ENCODE measurements at places on chromosomes 13 and 19.

DNA sequence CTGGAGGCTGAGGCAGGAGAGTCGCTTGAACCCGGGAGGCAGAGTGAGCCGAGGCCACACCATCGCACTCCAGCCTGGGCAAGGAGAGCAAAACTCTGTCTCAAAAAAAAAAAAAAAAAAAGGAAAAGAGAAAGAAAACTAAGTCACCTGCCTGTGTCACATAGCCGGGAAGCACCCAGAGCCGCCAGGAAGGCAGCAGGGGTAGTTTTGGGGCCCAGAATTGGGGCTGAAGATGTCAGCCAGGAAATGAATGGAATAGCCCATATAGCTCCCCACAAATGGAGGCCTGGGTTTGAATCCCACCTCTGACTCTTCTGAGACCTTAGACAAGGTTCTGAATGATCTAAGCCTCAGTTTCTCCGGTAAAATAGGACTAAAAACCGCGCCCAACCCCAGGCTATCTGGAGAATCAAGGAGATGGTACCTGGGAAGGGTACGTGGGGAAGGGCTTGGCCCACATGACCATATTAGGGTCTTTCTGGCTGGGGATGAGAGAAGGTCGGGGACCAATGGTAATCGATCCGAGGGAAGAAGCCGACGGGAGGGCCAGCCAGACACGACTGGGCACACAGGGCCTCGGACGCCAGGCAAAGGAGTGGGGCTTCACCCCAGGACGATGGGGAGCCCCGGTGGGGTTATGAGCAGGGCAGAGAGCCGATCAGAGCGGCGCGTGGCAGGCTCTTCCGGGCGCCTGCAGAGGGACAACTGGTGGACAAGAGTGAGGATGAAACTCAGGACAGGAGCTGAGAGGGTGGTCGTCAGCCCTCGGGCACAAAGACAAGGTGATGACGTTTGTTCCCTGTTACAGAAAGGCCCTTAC lies 14.4 kb downstream of the CCDC124 start:
- DNase-seq = no peak

- no peak for DNase-seq
These were observed 25.7 kb downstream of the FBN3 start for GRCh38 chr19:8123683-8124082.

GRCh38 chr19:13408889-13409518 lies 97.3 kb downstream of the CACNA1A start:
- DNase-seq = no peak

GRCh38 chr19:16496613-16496983 lies 404 bp downstream of the C19orf44 start:
- no peak for DNase-seq

GRCh38 chr13:27919659-27919933 lies 204 bp upstream of the PDX1 start:
- DNase-seq = no peak

- DNase-seq = no peak
These were observed 9.1 kb upstream of the MCF2L start for GRCh38 chr13:112959701-112960542.

- no peak for DNase-seq
These were observed 38.9 kb downstream of the TSC22D1 start for GRCh38 chr13:44537248-44537647.

GRCh38 chr13:37107456-37107855 lies 2.0 kb upstream of the CSNK1A1L start:
- no peak for DNase-seq

DNA sequence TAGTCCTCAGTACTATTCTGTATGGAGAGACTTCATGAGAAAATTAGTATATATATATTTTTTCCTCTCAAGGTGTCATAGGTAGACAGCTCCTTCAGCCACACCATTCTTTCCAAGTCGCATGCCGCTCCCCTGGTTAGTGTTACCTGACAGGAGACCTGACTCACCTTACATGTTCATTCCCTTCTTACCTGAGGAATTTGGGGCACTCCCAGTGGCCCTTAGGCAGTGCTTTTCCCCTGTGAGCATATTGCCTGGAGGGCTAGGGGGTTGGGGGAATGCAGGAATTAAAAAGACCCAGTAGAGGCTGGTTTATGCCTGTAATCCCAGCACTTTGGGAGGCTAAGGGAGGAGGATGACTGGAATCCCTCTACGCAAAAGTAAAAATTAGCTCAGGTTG lies 9.0 kb upstream of the ACTN4 start:
- no peak for DNase-seq

DNA sequence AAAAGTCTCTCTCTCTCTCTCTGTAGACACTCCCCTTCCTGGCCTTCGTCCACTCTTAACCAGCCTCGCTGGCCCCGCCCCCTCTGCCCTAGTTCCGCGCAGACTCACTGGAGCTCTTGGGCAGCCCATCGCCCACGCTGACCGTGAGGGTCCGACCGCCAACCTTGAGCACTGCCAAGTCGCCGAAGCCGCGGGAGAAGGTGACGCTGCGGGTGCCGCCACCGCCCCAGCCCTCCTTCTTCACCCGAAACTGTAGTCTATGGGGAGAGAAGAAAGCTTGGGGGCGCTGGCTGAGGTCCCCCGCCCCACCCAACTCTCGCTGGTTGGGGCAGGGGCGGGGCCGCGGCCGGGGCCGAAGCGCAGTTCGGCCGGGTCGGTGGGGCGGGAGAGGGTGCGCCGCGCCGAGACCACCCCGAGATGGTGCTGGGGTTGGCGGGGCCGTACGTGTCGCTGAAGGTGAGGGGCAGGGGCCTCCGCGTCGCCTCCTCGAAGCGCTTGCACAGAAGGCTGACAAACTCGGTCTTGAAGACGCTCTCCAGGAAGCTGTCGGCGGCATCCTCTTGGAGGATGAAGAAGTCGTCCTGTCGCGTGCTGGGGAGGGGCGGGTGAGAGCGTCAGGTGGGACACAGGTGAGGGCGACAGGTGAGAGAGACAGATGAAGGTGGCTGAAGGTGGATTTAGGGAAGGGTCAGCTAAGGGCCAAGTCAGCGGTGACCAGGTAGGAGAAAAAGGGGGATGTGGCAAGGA lies 12.6 kb upstream of the ZNF414 start:
- DNase-seq = peak; percentile 78

DNA sequence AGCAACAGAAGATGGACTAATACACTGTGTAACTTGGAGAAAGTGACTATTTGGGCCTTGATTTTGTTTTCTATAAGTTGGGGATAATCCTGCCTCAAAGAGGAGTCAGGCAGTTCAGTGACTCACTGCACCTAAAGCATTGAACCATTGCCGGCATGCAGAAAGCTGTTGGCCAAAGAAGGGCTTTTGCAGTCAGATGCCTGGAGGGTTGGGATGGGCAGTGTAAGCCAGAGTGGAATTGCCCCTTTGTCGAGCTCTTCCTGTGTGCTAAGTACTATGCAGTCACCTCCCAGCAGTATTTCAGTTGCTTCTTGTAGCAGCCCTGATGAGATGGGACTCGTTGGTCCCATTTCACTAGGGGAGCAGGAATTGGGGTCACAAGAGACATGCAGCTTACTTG lies 11.1 kb downstream of the ZNF473 start:
- no peak for DNase-seq

DNA sequence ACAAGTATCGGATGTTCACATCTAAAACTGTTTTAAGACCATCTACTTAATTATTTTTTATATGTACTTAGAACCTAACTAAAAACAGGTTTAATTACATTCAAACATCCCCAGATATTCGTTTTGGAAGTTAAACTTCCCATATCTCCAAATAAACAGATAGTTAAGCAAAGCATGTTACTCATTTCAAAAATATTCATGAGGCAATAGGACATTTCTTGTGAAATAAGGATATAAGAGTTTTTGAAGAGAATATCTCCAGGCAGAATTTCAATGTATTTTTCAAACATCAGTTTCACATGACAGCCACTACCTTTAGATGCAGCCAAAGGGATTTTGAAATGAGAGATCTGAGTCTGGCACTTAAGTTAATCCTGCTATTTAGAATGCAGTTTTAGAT lies 697.5 kb downstream of the SLITRK1 start:
- peak; percentile 21 for DNase-seq

GRCh38 chr13:19382111-19382510 lies 179.2 kb downstream of the TPTE2 start:
- DNase-seq = no peak

- no peak for DNase-seq
These were observed 723.7 kb upstream of the SLITRK1 start for GRCh38 chr13:84605927-84606326.

- no peak for DNase-seq
These were observed 2.2 kb downstream of the SBSN start for GRCh38 chr19:35525873-35526272.

DNA sequence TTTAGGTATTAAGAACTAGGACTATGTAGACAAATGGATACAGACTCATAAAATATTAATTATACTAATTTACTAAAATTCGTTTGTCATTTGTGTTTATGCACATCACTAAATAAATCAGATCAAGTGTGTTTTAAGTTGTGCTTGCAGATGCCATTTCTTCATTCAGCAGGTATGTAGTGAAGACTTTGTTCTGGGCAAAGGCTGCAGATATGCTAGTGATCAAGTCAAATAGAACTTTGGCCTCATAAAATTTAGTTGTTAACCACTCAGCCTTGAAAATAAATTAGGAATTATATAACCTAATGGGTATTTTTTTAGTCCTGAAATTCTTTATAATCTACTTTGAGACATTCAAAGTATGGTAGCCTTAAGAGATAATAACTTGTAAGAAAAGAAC lies 80.4 kb upstream of the TRPC4 start:
- DNase-seq = no peak

DNA sequence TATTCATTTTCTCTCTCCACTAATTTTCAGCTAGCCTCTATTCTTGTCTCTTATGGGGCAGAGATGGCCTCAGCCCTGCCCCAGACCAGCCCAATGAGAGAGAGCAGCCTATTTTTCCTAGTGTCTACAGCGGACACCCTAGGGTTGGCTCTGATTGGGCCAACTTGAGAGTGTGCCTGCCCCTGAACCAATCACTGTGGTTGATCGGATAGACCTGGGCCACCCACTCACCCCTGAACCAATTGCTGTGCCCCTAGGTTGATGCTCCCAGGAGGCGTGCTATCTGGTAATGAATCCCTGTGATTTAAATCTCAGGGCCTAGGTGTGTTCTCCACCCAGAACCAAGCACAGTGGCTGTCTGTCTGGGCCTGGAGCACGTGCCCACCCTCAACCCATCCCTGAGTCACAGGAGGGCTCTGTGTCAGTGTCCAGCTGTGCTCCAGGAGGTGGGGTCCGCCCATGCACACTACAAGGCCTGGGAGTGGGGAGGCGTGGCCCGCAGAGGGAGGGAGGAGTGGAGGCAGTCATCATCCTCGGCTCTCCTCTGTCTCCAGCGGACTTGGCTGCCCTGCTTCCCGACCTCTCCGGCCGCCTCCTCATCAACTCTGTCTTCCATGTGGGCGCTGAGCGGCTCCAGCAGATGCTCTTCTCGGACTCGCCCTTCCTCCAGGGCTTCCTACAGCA lies 14.9 kb upstream of the SCN1B start:
- DNase-seq = no peak

DNA sequence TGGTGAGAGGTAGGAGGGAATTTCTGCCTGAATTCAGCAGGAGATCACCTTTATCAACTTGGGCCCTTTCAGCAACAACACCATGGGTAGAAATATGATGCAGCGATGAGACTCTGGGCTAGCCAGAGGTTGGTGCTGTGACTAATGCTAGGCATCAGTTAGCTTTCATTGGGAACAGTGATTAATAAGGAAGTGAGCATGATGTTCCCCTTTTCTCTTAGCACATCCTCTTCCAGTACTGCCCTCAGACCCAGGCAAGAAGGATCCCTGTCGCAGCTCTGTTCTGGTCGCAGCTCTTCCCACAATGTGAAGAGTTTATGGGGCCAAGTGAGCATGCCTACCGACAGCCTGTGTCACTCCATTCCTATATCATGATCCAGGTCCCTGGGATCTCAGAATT lies 100.5 kb downstream of the FLT1 start:
- no peak for DNase-seq

DNA sequence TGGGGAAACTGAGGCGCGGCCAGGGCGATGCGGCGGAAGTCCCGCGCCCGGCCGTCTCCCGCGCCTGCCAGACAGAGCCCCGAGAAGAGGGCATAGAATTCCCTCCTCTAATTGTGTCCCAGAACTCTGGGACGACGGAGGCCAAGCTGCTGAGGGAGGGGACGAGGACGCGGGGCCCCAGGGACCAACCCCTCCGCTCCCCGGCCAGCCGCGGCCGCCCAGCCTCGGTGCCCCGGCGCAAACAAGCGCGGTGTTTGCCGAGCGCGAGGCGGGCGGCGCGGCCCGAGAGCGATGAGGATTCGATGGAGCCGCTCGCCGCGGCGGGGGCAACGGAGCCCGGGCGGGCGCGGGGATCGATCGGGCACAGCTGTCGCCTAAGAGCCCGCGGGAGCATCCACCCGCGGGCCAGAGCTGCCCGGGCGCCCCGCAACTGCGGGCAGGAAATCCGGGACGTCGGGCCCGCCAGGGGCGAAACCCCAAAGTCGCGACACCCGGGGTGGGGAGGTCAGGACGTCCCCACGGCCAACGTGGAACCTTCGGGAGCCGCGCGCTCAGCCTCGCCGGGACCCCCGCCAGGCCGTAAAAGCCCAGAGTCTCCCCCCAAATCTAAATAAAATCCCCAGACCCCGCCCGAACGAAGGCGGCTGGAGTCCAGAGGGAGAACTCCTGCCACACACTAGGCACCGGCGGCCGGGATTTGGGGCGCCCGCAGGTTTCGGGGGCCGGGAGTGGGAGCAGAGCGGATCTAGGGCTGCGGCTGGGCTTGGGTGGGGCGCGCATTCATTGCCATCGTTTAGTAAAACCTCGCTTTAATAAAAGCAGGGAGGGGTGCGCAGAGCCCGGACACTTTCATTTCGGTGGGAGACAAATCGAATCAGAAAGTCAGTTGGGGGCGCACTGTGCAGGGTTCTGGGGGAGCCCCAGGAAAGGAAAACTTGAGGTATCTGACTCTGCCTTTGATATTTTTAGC lies 3.6 kb upstream of the ONECUT3 start:
- DNase-seq = no peak

- no peak for DNase-seq
These were observed 11.8 kb downstream of the STK11 start for GRCh38 chr19:1217366-1217765.

DNA sequence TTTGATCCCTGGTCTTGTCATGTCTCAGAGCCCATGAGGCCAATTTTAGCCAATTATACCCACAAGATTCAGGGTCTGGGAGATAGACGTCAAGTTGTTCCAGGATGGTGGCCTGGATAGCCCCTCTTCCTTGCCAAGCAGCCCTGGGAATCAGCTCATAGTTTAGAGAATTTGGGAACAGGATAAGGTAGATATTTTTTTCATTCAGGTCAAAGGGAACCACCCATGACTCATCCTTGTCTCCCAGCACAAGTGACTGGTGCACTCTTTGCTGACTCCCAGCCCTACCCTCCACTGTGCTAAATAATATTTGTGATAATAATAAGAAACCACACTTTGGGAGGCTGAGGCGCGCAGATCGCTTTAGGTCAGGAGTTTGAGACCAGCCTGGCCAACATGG lies 17.1 kb upstream of the S1PR4 start:
- DNase-seq = no peak

DNA sequence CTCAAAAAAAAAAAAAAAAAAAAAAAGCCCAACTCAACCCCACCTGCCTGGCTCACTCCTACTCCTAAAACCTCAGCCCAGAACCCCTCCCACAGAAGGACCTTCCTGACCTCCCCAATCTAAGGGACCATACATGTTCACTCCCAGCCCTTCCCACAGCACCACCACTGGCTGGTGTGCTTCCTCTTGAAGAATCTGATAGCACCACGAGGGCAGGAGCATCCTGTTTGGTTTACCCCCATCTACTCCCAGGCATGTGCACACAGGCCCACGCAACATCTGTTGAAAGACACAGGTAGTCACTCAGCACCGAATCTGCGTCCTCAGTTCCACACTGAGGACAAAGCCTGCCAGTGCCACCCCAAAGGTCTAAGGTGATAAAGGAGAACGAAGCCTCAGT lies 8.2 kb downstream of the LATS2 start:
- no peak for DNase-seq
